ENCODE measurements at places on chromosomes 5 and 9.

- no peak for DNase-seq
Measured at GRCh38 chr5:95970359-95970704, 8.7 kb upstream of the ELL2 start.

GRCh38 chr9:99004717-99005460 is 61.2 kb downstream of the COL15A1 start:
- DNase-seq, result no peak

GRCh38 chr5:9431151-9431495 is 114.8 kb downstream of the SEMA5A start:
- no peak for DNase-seq

- DNase-seq, result no peak
Measured at GRCh38 chr5:133715616-133716015, 103.3 kb upstream of the FSTL4 start.

DNA sequence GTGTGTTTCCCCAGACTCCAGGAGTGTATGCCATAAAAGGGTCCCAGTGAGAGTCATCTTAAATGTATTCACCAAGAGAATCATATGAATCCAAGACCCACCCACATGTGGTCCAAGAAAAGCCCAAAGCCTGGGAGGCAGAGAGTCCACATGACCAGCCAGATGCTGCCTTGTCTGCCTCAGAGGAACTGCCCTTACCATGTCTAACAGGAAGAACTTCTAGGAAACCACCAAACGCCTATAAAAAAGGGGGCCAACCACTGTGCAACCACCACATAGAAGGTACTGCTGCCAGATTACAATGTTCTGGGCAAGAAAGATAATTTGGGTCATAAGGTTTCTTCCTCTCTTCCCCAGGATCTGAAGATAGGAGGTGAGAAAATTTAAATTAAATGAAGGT is 129.8 kb upstream of the SLC24A2 start:
- DNase-seq, result no peak

DNA sequence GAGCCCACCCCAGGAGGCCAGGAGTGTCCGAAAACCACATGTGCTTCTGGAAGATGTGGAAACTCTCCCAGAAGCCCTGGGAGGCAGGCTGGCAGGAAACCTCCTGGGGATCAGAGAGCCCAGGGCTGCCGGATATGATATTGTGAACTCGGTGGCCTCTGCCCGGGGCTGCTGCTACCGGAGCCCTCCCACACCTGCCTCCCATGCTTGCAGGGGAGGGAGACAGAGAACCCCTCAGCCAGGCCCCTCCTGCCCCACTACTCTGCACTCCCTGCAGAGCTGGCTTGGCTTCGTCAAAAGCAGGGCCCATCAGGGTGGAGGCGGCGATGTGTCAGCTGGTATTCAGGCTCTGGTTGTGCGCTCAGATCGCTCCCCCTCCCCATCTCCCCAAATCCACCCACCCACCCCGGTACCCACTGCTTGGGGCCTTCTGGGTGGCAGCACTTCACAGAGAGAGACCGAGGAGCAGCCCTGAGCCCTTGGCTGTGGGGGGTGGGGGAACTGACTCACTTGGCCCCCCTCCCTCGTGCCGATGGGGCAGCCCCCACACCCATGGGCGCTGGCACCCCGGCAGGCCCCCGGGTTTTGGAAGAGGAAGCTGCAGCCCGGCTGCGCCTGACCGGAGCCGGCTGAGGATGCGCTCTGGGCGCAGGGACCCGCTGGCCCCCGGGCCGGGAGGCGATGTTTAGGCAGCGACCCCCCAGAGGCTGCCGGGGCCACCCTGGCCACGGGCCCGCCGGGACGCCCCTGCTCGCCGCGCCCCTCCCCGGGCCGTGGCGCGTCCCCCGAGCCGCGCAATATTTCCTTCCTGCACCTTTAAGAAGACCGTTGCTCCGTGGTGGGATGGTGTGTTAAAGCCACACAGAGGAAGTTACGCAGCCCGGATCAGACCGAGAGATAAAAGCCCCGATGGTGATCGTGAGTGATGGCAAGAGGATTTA is 786 bp upstream of the NTNG2 start:
- DNase-seq, result peak; percentile 48

GRCh38 chr5:127621601-127622325 is 27.1 kb upstream of the CTXN3 start:
- no peak for DNase-seq

DNA sequence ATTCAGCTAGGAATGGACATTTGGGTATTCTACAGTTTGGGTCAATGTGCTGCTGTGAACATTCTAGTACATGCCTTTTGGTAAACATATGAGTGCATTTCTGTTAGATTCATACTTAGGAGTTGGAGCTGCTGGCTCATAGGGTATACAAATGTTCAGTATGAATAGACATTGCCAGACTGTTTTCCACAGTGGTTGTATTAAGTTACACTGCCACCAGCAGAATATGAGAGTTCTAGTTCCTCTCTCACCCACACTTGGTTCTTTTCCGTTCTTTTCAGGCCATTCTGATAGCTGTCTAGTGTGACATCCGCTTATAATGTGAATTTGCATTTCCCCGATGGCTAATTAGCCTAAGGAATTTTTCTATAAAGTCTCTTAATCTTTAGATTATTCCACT is 25.0 kb downstream of the STOM start:
- no peak for DNase-seq

- DNase-seq, result peak; percentile 82
Measured at GRCh38 chr9:113620377-113621161, 157.0 kb downstream of the RGS3 start.

- DNase-seq, result peak; percentile 87
Measured at GRCh38 chr9:6645355-6646292, at the start of gene GLDC. TSS of gene GLDC (minus strand) at chr9:6645729. CDS start at chr9:6645499, 230 bp downstream.

GRCh38 chr5:172170251-172170701 is 17.7 kb downstream of the STK10 start:
- no peak for DNase-seq

- no peak for DNase-seq
Measured at GRCh38 chr5:158977642-158978041, 122.1 kb downstream of the EBF1 start.

DNA sequence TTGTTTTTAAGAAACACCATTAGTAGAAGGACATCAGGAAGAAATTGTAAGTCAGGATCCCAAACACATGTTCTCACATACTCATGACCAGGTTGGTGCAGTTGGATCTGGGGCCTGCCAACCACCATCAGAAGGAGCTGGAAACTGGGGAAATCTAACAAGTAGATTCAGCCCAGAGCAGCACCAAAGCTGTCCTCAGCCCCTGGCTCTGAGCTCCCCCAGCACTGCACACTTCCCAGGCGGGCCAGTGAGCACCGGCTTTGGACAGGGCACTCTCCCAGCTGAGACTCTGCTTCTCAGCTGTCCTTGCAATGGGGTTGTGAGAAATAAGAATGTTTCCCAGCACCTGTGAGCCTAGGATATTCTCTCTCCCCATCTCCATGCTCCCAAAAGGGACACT is 162.5 kb downstream of the PAX5 start:
- no peak for DNase-seq

- no peak for DNase-seq
Measured at GRCh38 chr5:109281136-109281690, 128.6 kb downstream of the PJA2 start.

DNA sequence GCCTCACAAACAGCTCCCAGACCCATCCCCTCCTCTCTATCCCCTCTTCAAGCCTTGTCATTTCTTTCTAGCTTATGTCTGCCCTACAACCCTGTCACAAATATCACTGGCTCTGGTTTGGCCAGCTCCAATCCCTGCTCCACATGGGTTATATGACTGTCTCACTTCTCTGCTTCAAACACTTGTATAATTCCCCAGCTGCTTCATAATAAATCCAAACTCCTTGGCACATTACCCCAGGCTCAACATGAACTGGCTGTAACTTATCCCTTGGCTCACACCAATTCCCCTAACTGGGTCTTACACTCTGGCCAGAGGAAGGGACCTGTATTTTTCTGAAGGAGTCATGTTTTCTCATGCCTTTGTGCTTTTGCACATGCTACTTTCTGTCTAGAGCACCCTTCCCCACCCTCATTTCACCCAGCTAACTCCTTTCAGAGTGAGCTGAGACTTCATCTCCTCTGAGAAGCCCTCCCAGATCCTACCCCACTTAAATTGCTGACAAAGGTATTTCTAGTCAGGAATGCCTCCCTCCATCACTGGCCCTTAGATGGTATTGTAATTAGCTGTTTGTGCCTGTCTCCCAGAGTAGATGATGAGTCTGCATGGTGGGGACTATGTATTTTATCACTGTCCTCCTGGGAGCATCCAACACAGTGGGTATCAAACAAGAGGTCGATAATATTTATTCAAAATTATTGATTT is 5.3 kb downstream of the PRXL2C start:
- no peak for DNase-seq

DNA sequence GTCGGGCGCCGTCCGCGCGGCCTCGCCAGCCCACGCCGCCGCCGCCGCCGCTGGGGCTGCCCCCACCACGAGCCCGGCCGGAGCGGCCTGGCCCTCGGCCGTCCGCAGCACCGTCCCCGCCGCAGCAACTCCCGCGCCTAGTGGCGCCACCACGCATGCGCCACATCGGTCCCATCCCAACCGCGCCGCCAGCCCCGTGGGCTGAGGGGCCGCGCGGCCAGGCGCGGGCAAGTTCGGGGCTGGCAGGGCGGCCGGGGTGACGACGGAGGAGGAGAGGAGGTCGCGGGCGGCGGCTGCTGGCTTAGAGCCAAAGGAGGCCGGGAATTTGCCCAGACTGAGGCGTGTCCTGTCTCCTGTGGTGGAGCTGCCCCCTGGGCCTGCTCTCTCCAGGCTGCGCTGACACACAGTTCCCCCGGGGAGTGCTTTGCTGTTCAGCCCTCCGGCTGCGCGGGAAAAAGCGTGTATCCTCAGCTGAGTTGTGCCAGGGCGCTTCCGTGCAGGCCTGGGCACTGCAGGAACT is at the start of gene TUSC1:
Gene TUSC1 (minus strand): TSS at position 298 of the 520 bp plus-strand sequence. CDS start 132 bp downstream, at position 166.
- DNase-seq, result peak; percentile 72

DNA sequence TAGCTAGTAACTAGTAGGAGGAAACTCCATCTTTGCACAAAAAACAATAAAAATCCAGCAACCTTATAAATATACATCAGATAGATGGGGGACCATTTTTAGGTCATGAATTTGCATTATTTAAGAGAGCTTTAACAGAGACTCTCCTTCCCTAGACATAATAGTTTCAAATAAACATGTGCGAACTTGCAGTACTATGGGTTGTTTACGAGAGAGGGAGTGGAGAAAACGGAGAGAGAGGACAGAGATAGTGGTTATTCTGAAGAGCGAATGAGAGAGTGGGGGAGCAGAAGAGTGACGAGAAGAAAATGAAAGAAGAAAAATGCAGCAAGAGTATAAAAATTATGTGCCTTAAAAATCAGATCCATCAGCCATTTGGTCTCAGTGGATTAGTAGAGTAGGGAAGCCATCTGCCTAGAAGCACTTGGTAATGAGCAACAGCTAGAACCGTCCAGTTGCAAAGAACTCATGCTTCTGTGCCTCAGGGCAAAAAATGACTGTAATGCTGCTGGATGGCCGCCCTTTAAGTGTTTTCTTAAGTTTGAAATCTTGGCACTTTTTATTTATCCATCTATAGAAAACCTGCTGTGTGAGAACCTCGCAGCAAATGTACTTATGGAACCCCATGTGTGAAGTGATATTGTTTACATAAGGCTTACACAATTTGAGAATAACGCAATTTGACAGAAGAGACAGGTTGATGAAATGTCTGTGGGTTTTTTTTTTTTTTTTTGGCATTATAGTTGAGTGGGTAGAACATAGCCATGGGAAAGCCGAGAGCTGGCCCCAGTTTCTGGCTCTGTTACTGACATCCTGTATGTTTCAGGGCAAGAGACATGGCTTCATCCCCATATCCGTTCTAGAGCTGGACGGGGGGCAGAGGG is 95.6 kb upstream of the ZNF608 start:
- no peak for DNase-seq

GRCh38 chr9:93085676-93086075 is 10.3 kb upstream of the CARD19 start:
- no peak for DNase-seq

Measured in PC-3 (cell line).